Activated CD8-positive, alpha-beta memory T cell treated with anti-CD3 and anti-CD28 coated beads for 1 hour (primary cell): ENCODE measurements at places on chromosomes 2 and 18.

GRCh38 chr18:28153485-28154065 is 23.4 kb downstream of the CDH2 start:
- no peak for DNase-seq

DNA sequence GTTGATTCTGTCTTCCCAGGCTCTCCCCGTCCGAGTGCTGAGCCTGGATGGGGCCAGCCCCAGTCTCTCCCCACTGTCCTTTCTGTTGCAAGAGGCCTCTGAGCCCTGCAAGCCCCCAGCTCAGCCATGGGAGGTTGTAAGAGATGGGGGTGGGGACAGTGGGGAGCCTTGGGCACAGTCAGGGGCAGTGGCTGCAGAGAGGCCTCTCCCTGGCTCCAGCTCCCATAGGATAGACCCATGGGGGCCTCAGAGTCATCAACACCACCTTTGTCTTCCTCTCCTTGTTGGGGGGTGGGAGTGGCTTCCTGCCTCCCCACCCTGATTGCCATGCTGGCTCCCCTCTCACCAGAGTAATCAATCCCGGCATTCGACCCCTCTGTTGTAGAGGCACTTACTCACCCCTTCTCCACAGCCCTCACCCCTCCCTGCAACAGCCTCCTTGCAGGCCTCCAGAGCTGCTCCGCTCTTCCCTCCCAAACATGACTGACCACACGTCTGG is 37.5 kb upstream of the NPAS2 start:
- DNase-seq = no peak

DNA sequence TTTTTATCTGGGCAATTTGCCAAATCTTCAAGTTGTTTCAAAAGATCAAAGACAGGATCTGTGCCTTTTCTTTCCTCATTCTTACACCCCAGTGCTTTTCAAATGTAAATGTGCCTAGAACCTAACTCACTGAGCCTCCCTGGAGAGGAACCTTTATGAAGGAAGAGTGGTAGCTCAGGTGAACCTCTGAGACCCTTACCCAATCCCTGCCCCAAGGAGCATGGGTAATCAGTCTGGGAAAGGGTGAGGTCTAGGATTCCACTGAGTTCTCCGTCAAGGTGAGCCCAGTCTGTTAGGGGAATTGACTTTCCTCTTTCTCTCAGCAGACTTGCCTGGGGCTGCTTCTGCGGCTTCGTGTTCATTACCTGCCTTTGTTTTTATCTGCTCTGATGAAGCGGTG is 88.1 kb upstream of the MAP4K4 start:
- no peak for DNase-seq

GRCh38 chr2:166350525-166350924 is 25.2 kb downstream of the SCN9A start:
- no peak for DNase-seq

DNA sequence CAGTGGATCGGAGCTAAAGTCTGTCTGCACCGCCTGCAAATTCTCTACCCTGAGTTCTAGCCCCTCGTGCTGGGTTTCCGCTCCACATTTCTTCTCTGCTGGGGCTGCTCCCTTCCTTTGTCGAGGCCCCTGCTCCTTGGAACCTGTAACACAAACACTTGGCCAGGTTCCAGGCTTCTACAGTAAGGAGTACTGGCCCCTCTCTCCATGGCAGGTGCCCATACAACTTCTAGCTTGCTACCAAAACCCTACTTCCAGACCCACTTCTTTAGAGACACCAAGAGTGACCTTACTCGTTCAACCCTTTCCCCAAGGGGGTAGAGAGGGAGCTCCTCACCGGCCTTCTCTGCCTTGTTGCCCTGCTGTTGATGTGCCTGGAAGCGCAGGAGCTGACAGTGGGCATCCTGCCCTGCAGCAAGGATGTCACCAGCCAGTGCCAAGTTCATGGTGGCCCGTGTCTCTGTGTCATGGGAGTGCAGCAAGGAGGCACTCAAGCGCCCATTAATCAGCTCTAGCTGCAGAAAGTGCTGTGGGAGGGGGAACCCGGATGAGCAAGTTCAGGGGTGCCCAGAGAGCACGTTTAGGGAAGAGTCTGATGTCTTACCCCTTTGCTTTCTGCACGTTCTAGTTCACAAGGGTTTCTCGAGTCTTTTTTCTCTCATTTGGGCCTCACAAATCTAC is 1.1 kb downstream of the PREB start:
- DNase-seq = no peak

- no peak for DNase-seq
Measured at GRCh38 chr2:203427061-203427460, 98.9 kb downstream of the ABI2 start.

DNA sequence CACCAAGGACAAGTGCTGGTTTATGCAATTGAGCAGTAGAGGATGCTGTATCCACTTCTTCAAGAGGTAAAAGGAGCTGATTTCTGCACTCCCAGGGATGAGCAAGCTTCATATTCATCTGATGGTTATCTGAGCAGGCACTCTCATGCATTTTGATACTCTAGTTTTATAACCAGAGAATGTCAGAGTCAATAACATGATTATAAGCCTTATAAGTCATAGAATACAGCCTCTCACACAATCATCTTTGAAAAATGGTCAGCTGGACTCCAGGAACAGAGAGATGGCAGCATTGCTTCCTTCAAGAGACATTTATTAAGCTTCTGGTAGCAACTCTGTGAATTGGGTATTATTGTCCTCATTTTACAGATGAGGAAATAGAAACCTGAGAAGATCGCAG is 167.1 kb downstream of the SLC8A1 start:
- DNase-seq = no peak

DNA sequence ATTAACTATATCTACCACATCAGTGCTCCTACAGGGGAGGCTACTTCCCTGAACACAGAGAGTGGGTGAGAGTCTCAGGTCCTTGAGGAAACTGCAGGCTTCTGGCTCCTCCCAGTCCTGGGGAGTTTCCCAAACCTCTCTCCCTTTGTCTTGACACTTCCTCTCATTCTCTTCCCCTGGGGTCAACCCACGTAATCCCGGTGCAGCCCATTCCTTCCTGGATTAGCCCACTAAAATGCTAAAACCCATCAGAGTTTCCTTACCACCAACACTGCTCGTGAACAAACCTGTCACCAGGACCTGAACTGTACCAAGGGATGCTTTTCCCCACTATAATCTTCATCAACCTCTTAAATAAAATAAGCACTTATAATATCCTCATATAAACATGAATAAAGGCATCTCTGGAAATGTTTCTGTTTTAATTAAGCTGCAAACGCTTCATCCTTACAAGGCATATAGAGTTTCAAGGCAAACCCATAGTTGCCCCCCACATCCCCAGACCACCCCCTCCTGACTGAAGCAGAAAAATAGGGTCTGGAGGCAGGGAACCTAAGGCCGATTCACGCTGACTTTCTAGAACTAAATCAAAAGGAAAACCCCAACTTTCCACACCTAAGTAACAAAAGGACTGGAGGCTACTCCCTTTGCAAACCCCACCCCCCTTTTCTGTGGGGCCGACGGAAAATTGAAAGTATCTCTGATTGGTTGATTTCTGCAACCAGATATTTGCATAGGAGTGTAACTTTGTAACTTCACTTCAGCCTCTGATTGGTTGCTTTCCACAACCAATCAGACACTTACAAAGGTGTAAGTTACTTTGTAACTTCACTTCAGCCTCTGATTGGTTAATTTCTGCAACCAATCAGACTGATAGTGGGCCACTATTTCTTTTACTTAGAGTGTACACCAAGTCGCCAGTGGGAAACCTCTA is 19.0 kb downstream of the TMSB10 start:
- DNase-seq = no peak

DNA sequence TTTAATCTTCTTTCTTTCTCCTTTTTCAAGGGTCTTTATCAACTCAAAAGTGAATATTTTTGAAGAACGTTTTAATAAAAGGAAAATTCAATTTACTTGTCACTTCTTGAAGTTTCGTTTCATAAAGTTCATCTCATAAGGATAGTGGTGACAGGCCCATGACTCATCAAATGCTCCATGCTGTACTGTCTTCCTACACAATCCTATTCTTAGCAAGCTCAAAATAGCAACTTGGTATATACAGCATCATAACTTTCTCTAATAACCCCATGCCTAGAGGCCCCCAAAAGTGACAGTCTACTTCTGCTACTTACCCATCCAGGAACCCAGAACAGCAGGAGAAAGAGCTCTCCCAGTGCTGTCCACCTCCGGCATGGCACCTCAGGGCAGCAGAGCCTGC is 7.7 kb downstream of the FBXO15 start:
- DNase-seq = no peak

- no peak for DNase-seq
Measured at GRCh38 chr2:58047961-58048360, 1.4 kb downstream of the VRK2 start.

GRCh38 chr2:181949047-181949446 is 36.6 kb upstream of the PPP1R1C start:
- DNase-seq = no peak

GRCh38 chr18:49486606-49486952 is 455 bp downstream of the C18orf32 start:
- no peak for DNase-seq

DNA sequence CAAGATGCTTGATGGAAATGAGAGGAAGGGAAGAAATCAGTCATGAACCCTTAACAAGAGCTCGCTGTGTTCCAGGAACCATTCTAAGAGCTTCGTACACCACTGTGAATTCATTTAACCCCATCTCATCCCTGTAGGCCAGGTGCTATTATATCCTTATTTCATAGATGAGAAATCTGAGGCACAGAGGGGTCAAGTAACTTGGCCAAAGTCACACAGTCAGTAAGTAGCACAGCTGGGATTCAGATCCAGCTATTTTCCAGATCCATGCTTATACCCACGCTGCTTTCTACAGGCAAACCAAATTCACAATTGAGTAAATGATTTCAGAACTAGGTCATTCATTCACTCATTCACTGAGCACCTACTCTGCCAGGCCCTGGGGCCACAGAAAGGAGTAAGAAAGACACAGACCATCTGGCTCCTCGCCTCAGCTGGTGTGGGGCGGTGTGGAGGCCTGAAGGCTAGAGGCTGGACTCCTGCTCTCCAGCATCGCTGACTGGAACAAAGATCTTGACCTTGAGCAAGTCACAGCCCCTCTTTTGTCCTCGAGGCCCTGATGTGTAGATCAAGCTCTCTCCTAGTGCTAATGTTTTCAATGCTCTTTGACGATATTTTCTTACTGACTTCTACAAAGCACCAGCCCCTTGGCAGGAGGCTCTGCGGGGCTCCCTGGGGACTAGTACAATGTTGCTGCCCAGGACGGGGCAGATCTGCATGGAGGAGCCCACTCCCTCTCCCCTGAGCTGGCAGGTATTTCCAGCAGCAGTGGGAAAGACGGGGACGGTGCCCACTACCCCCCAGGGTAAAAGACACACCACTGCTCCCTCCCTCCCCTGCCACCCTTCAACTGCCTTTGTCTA is 26.5 kb downstream of the STEAP3 start:
- DNase-seq = no peak

- no peak for DNase-seq
Measured at GRCh38 chr2:127175041-127175721, 44.9 kb downstream of the CYP27C1 start.

GRCh38 chr2:85156619-85157018 is 23.4 kb downstream of the TCF7L1 start:
- DNase-seq = no peak

GRCh38 chr2:37648331-37649011 is 23.0 kb downstream of the CDC42EP3 start:
- DNase-seq = no peak

DNA sequence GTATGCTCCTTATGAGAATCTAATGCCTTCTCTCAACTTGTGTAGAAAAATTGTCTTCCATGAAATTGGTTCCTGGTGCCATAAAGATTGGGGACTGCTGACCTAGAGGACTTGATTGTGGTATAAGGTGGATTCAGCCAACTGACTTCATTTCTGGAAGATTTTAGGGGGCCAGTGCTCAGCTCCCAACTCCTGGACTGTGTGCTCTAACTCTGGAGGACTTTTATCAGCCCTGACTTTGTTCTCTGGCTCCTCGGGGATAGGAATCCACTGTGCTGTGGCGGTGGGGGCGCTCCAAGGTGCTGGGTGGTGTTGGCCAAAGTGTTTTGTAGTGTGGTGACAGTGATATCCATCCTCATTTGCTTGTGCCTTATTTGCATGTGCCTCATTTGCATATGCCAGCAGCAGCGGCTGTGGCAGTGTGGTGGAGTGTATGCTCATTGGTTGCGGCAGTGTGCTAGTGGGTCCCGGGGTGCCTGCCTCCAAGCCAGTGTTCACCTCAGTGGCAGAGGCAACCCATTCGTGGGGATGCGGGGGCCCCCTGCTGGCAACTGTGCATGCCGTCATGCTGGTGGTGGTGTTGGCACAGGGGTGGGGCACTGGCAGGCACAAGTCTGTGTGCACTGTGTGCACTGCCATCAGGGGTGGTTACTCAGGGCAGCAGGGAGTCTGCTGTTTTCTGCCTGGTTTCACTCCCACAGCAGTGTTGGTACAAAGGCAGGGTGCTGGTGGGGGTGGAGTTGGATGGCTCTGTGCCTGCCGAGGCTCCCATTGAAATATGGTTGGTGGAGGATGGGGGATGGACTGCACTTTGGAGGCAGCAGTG is 19.6 kb downstream of the EHBP1 start:
- DNase-seq = no peak

GRCh38 chr18:11134940-11135339 is 14.4 kb downstream of the PIEZO2 start:
- DNase-seq = no peak

DNA sequence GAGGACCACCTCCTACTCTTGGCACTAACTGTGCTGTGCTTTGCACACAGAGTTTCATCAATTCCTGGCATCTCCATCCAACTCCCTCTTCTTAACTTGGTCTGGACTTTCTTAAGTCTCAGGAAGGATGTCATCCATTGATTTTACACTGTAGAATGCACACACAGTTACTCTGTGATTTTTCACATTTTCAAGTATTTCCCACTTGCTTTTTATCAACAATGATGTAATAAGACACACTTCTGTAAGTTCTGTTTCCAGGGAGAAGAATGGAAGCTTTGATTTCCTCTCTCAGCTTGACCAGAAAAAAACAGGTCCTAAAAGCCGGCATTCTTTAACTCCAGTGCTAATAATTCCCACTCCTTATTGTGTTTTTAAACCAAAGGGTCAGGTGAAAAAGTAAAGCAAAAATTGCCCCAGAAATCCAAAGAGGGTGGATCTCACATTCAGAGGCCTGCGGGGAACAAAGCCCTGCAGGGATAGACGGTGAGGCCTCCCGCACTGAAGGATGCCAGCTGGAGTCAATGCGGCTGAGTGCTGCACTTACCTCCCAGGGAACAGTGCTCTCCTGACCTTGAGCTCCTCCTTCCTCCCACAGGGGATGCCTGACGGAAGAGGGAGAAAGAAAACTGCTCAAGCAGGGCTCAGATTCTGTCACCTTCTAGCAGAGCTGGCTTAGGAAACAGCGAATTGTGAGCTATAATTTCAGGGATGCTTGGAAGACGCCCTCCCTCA is 83.1 kb downstream of the PDCL3 start:
- no peak for DNase-seq

- DNase-seq = no peak
Measured at GRCh38 chr2:143732871-143733270, 603.7 kb downstream of the ARHGAP15 start.

DNA sequence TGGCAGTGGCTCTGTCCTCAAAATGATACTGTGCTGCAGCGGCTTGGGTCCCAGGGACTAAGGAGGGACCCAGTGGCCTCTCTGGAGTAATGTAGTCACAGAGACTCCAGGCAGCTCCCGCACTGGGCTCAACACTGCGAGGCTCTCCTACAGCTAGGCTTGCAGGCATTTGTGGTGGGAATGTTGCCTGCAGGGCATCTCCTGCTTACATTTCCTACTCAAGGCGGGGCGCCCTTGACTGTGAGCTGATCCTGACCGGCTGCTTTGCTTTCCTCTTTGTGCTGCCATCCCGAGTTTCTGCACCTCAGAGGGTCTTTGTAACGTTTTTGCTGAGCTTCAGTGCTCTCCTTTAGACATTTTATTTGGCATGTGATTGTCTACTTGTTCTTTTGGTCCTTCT is 177.4 kb upstream of the FN1 start:
- DNase-seq = no peak
